Stimulated activated CD4-positive, alpha-beta T cell treated with anti-CD3 and anti-CD28 coated beads, Interleukin-15, amount 100 ng/mL, for 1 hour (primary cell): ENCODE measurements at places on chromosomes 6 and 20.

- DNase-seq = peak; percentile 16
Observed at GRCh38 chr6:144334150-144334708, 49.1 kb downstream of the UTRN start.

GRCh38 chr6:164982389-164982788 lies 327.0 kb downstream of the C6orf118 start:
- DNase-seq = no peak

- DNase-seq = no peak
Observed at GRCh38 chr6:64777941-64778785, 928.9 kb downstream of the EYS start.

DNA sequence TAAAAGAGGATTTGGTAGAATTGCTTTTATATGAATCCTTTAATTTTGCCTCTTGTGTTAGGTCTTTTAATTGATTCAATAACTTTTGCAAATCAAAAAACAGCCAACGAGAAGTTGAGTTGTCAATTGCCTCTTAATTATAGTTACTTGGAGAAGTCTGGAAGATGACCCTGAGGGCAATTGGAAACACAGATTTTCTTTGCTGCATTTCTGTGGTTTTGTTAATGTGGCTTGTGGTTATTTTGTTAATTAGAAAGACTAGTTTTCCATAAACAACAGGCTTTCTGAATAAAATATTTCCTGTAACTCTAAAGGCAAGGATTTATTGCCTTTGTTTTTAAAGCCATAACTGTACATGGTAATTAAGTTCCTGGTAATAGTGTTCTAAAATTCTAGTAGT lies 513.0 kb downstream of the EPHA7 start:
- DNase-seq = no peak

DNA sequence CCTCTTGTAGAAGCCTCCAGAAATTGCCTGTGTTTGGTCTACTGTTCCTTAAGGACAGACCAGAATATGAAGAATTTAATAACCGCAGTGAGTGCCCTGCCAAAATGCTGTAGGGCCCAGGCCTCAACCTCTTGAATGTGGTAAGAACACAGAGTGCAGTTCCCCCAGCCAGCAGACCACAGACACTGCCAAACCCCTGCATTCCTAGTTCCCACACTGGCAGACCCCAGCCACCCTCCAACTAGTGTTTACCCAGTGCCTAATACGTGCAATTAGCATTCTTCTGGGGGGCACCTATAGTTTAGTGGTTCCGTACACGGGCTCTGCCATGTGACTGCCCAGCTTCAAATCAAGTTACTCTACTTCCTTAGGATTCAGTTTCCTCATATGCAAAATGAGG lies 51.7 kb downstream of the STK35 start:
- DNase-seq = no peak

- DNase-seq = no peak
Observed at GRCh38 chr6:138757136-138757535, 16.4 kb upstream of the CCDC28A start.

DNA sequence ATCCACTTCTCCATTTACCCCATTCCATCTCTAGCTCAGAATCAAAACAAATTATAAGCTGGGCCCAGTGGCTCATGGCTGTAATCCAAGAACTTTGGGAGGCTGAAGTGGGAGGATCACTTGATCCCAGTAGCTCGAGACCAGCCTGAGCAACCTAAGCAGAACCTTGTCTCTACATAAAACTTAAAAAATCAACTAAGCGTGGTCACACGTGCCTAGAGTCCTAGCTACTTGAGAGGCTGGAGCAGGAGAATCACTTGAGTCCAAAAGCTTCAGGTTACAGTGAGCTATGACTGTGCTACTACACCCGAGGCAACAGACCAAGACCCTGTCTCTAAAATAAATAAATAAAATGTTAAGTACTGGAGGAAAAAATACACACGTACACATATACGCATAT lies 74.7 kb upstream of the RUNX2 start:
- DNase-seq = no peak

- DNase-seq = no peak
Observed at GRCh38 chr6:169854813-169855212, 103.4 kb downstream of the ERMARD start.

DNA sequence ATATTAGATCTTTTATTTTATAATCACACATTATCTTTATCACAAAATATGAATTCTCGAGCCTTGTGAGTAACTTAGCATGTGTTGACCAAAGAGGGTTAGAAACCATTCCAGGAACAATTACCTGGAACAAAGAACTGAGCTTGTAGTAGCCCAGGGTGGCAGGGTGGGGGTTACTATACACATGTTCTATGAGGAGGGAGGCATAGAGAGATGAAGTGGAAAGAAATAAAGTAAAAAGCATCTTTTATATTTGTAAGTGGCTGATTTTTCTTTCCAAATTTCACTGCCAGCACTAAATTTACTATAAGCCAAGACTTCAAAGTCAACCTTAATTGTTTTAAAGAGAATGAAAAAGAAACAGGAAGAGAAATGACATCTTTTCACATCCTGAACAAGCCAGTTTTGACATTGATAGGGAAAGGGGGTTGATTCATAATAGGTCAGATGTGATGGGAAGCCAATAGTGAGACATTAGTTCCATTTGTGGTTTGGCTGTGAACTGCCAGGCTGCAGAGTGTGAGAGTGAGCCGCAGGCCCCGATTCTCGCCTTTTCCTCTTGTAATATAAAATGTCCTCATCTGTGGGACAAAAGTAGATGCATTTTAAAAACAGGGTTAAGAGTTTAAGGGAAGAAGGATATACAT lies 52.7 kb upstream of the MYB start:
- peak; percentile 10 for DNase-seq

DNA sequence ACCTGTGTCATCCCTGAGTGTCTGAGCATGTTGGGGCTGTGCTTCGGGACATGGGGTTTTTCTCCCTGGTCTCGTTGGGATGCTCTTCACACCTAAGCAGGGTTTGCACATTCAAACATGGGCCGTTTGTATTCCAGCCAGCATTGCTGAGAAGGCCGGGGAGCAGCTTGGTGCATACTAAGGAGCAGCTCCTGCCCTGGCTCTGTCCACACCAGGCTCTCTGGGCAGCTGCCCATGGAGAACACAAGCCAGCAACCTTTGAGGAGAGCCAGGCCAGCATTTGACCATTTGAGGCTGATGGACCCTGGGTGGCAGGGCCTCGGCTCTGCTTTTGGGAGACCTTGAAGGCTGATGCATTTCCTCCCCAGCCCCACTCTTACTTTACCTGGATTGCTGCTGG lies 92.1 kb downstream of the PHACTR3 start:
- DNase-seq = no peak

DNA sequence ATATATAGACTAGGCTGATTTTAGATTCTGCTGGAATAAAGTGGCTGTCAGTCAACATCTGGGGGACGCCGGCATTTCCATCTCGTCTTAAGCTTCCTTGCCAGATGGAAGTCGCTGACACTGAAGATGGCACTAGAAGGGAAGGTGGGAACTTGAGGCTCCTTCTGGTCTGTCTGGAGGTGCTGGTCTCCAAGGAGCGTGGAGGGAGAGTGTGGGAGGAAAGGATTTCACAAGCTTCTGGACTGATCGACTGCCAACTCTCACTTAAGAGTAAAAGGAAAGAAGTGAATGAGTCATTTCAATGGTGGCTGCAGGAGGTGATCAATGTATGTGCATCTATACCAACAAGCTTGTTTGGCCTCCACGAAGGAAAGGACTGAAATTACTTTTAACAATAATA lies 40.4 kb downstream of the DUSP22 start:
- no peak for DNase-seq

DNA sequence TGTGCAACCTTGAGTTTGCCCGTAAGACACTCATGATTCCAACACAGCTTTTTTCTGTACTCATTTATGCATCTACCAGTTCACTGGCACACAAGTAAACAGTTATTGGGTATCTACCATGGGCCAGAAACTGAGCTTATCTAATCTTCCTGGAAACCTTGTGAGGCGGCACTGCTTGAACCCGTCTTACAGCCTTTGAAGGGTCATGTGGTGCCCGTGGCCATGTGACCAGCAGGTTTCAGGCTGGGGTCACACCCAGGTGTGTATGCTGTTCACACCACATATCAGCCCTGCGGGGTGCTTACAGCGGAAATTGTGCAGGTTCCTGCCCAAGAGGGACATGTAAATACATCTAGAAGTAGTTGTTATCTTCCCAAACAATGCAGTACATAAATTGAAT lies 6.1 kb downstream of the THBD start:
- DNase-seq = no peak

DNA sequence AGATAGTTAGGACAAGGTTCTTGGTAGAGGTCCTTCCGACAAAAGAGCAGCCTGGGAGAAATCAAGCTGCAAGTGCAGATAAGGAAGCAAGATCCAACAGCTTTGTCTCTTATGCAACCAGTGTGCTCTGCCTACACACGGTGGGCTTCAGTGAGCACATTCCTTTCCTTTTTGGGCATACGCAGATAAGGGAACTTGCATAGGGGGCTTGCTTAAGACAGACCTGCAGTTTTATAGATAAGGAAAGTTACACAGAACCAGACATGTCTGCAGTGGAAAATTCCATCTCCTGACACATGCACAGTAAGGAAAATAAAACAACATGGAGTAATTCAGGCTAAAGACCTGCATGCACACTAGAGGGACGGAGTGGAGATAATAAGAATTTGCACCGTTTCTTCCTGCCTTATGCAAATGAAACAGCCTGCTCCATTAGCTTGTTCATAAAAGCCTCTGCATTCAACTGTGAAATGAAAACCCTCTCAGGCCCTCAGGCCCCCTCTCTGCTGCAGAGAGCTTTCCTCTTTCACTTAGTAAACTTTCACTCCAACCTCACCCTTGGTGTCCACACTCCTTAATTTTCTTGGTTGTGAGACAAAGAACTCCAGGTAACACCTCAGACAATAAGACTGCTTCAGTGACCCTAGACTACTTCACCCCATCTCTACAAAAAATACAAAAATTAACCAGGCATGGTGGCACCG lies 97.5 kb upstream of the MYLIP start:
- DNase-seq = no peak

GRCh38 chr20:16926626-16927430 lies 178.7 kb downstream of the OTOR start:
- DNase-seq = no peak

DNA sequence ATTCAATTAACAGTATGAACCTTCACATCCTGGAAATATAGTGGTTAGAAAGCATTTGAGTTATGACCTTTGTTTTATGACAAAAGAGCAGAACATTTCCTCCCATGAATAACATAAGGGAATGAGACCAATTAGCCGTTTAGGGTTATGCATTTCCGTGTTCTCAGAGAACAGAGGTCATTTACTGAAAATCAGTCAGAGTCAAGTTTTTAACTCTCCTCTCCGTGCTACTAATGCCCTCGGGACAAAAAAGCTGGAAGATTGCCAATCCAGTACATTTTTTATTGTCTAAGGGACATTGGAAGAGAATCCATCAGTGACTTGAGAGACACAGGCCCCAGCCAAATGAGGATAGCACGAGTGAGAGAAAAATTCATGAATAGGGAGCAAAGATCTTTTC lies 632.7 kb downstream of the RFPL4B start:
- no peak for DNase-seq

GRCh38 chr6:14664621-14665315 lies 547.2 kb downstream of the CD83 start:
- DNase-seq = no peak

DNA sequence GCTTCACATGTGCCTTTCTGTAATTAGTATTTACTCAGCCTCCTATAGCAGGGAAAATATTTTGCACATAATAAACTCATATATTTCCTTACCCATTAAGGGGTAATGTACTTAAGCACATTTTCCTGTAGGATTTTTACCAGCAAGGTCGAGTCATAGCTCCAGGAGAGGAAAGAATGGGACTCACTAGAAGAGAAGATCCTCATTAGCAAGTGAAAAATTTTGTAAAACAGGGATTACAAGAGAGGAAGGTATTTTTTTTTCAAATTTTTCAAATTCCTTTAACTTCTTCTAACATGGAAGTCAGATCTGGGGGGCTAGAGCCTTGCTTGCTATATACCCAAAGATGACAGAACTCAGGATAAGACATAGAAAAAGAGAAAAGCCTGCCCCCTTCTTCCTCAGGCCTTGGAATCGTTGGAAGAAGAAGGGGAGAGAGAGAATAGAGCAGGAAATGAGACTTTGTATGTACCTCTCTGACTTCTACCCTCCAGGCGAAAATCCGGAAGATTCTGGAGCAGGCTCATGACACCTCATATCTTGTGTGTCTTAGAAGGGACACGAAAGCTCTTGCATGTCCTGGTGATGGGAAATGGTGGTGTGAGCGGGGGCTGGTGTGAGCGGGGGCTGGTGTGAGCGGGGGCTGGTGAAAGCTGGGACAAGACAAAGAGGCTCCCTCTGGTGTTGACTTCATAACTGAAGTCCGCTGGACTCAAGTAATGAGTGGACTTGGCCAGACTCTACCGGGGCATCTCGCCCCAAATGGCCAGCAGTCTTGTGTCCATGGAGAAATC lies 256.9 kb upstream of the PLCB4 start:
- DNase-seq = no peak

DNA sequence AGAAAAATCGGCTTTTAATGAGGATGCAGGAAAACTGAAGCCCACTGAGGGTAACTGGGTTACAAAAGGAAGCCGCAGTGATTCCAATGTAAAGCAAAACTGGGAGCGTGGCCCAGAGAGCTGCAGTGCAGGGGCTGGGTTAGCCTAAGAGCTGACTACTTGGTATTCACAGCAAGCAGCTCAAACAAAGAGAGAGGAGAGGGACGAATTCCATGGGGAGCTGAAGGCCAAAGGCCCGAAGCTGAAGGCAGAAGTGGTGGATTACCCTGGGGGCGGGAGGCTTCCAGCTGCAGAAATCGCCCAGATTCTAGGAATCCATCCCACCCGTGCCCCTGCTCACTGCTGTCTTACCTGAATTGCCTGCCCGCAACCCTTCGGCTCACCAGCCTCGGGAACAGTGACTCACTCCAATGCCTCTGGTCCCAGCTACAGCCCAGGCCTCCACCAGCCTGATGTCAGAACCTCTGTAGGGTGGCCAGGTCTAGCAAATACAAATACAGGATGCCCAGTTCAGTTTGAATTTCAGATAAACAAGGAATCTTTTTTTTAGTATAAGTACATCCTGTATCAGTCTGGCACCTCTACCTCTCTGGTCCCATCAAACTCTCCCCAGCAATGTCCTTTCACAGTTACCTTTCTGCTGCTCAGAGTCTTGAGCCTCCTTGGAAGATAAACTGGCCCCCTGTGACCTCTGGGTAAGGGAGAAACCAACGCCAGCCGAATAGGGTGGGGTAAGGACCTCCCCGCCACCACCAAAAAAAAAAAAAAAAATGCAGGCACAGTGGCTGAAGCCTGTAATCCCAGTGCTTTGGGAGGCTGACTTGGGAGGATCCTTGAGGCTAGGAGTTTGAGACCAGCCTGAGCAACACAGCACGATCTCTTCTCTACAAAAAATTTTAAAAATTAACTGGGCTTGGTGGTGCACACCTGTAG lies 14.6 kb upstream of the ZMYND8 start:
- no peak for DNase-seq

- DNase-seq = no peak
Observed at GRCh38 chr6:157372501-157373280, 8.3 kb upstream of the ZDHHC14 start.

- DNase-seq = no peak
Observed at GRCh38 chr6:13605634-13606033, 9.5 kb upstream of the NOL7 start.

GRCh38 chr6:121756666-121757065 lies 321.2 kb downstream of the GJA1 start:
- no peak for DNase-seq

GRCh38 chr20:50664254-50664653 lies 27.1 kb downstream of the RIPOR3 start:
- no peak for DNase-seq
